8988T (cell line): ENCODE measurements at places on chromosomes 2 and 18.

DNA sequence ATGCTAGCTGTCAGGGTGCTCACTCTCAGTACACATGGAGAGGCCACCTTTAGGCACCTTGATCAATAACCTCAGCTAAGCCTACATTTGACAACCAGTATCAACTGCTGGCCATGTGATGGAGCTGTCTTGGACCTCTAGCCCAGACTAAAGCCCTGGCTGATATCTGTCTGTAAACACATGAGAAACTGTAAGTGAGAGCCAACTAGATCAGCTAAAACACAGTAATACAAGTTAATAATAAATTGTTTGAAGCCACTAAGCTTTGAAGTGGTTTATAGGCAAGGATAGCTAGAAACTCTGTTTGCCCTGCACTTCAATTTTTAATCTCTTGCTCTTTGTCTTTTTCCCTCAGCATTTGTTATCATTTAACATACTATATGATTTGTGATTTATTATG is 407.1 kb downstream of the SPAG16 start:
- DNase-seq = no peak

DNA sequence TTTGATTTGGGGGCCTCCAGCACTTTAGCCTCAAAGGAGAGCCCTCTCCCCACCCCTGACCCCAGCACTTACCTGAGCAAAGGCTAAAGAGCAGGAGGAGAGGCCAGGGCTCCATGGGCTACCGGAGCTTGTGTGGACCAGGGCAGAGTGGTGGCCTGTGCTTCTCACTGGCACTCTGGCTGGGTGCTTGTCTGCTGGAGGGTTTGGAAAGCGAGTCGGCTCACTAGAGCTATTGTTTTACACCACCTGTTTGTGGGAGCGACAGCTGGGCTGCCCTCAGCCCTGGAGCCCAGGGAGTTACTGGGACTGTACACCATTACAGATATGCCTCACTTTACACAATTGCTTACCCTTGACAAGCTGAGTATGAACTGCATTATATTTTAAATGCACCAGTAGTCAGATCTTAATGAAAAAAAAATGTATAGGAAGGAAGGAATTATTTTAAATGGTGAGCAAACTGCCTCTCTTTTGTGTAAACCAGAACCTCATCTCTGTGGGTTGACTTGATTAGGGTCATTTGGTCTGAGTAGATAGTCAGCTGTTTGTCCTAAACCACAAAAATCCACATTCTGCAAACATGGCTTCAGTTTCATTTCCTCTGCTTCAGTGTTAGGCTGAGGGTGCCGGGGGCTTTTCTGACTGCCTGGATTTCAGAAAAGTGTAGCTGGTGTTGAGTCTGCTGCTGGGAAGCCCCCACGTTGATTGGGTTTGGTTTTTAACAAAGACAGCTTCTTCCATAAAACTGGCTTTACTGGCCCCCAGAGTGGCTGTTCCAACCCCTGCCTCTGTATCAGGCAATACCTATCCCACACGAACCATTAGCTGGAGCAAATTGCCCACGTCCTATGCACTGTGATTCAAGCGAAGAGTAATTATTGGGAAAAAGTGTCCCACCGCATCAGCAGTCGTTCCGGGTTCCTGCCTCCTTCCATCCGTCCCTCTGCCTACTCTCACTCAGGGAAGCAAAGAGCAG is at the start of gene CHRNA1:
Gene CHRNA1, minus strand, starts transcription at position 193 of the 976 bp plus-strand sequence. Its CDS starts 78 bp downstream, at position 115.
- DNase-seq = no peak

- DNase-seq = no peak
Observed at GRCh38 chr2:68798569-68798968, 64.0 kb downstream of the ARHGAP25 start.

DNA sequence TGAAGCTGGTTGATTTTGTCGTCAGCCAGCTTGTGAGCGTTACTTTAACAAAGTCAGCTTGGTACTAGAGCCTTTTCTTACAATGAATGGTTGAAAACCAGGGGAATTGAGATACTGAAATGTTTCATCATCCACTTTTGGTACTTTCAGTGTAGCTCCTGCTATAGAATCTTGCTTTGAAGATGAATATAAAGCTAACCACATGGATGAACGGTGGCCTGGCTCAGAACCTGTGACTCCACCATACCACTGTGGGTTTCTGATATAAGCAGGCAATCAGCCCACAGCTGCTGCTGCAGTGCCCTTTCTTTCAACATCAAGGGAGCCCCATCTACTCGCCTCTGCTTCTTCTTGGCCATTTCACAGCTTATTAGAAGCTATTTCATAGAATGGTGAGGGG is 53.2 kb upstream of the GPR45 start:
- DNase-seq = no peak

DNA sequence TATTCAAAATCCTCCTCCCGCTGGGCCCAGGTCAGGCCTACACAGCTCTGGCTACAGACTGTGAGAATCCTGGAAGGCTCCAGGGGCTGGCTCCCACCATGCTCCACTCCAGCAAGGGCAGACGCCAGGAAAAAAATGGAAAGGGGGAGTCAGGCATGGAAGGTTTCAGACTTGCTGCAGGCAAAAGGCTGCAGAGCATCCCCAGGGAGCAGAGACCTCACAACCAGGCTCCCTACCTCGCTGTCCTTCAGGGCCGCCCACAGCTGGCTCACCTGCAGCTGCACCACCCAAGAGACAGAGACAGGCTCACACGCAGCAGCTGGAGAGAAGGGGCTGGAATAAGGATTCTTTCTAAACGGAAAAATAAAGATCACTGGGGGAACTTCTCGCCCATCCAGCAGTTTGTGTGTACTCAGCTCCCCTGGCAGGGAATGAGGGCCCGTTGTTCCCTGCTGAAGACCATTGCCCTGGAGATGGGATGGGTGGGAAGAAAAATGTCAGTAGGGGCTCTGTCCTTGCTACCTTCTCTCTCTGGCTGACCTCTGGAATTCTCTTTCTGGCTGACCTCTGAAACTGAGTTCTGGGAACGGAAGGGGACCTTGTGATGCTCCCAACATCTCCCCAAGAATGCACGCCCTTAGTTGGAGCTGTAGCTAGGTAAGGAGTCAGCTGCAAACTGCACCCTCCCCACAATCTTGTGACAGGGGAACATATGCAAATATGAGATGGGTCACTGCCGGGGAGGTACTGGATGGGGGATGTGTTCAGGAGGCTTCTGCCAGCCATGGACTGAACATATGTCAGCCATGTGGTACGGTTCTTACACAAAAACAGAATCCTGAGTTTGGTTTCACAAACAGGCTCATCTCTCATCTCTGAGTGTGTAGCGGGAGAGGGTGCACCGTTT is 34.5 kb downstream of the BCL2 start:
- no peak for DNase-seq

GRCh38 chr18:27599202-27599829 is 414.2 kb upstream of the CHST9 start:
- DNase-seq = no peak

DNA sequence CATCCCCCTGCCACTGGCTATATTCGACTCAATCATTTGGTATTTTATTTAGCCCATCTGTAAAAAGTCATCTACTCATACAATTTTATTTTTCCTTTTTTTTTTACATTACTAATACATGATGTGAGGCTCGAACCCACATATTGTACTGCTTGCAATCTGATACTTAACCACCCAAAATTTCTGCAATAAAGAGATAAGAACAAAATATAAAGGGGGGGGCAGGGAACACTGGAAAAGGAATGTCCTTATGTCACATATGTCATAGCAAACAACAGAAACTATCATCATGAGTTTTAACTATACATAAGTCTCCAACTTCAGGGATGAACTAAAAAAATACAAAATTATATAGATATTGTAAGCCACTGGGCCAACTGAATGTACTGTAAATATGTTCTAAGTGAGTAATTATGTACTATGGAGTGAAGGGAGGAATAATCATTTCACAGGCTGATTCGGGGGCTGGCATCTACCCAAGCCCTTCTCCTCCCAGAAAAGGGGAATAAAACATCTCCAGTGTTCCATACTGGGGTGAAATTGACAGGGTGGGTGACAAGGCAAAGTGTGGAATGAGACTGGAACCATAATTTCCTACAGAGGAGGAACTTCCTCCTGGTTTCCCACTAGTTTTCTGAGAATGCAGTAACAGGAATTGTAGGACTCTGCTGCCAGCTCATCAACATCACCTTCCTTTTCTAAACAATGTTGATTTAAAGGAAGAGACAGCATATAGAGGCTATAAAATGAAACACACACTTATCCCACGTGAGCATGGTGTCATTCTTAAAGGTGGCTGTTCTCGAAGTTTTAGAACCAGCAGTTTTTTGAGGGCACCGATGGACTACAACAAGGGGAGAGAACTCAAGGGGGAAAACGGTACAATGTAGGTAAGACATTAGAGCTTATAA is 79.5 kb downstream of the FARSB start:
- no peak for DNase-seq

DNA sequence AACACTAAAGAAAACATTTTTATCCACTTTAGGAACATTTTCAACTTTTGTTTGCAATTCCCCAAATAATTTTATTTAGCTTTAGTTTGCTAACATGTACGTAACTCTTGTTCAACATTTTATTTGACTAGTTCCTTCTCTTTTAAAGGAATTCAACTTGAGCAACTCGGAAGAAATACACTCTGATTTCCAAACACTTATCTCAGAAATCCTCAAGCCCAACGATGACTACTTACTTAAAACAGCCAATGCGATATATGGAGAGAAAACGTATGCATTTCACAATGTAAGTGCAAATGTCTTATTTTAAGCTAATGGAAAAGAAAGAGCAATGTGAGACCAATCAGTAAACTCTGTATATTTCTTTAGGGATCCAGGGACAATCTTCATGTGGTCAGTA is 10.1 kb downstream of the SERPINB10 start:
- no peak for DNase-seq

DNA sequence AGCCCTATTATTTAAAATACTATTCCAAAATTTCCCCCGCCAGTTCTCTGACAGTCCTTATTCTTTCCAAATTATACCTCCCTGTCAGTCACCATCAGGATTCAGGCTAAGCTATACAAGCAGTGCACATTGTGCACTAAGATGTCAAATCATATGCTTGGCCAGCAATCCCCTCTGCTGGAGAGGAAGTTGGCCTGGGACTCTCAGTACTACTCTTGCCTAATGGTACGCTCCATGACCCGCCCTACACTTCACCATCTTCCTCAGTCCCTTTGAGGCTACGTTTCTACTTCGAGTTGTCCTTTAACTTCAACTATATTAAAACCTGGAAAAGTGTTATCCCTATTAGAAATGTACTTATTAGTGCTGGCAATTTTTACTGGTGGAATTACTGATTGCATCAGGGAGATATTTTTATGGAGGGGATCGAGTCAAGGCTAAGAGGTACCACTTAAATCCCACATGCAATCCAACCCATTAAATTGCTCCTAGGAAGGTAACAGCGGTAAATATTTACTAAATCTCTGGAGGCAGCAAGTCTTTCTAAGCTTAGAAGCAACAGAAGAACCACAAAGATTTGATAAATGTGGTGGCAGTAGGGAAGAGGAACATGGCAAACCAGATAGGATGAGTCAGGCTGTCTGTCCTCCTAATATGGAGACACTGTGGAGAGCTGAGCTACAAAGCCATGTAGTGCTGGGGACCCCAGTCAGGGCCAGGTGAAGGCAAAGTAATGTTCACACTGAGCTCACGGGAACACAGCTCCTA is 2.7 kb downstream of the USP40 start:
- DNase-seq = no peak

- no peak for DNase-seq
Observed at GRCh38 chr2:75555701-75556100, 5.0 kb downstream of the EVA1A start.

DNA sequence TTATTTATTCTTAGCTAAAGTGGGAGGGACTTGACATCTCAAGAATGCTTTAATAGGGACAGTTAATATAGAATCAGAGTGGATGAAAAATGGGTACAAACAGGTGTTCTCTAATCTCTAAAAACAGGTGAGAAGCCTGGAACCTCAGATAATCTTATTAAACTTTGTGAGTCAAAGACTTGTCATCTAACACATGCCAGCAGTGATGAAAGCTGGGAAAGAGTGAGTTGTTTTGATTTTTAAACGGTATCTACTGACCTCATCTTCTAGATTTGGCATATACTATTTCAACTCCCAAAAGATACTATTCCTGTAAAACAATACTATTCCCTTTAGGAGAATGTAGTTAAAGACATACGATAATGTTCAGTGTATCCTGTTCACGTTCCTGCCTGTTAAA is 103.4 kb downstream of the CCDC141 start:
- no peak for DNase-seq

DNA sequence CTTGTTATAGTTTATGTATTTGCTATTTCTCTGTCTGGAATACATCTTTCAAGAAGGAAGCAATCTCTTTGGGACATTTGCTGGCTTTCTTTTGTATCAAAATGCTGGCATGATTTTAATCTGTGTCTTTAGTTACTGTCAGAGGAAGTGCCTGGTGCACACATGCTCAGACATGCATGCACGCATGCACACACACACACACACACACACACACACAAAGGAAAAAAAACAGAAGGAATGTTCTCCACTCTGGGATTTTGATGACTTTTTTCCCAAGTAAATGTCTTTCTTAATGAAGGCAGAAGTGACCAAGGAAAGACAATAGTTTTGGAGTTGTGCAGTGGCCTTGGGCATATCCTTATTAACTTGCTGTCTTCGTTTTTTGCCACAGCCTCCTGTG is 6.7 kb downstream of the GNAL start:
- no peak for DNase-seq

- DNase-seq = no peak
Observed at GRCh38 chr2:174611854-174612253, 14.2 kb upstream of the WIPF1 start.

GRCh38 chr2:1813371-1813770 is 69.1 kb upstream of the PXDN start:
- DNase-seq = no peak

DNA sequence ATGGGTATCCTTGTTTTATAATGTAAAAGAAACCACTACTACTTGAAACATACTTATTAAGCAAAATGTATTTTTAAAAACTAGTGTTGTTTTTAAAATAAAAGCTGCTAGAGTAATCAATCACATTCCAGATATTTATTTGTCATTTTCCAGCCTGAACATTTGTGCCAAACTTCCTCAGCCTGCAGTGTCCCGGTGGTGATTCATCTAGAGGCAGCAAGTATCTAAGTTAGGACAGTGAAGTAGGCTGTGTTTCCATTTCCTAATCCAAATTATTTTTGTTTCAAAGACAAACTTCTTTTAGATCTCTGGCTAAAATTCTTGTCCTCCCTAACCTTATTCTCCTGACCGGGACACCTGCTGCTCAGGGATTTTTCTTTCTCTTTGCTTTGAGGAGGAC is 12.8 kb upstream of the GCG start:
- no peak for DNase-seq

DNA sequence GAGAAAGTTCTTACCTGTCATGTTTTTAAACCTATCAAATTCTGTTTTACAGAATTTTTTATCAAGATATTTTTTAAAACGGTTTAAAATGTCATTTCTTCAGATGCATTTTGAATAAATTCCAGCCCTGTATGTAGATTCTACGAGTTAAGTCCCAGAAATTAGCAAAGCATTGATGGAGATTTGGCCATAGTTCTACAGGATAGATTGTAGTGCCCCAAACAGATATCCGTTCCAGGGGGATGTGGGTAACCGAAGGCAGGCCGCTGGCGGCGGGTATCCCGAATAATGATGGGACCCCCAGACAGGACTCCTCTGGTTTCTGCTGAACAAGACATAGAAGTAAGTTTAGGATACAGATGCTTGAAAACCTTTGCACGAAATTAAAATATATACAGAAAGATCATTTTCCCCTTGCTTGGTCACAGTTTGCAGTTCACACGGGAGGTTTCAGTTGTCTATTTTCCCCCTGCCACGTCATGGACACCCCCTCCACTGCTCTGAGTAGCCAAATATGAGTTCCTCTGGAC is 755 bp downstream of the NOL4 start:
- no peak for DNase-seq
